ENCODE measurements at places on chromosomes 13 and 19.

- H3K27me3 ChIP-seq, result peaks cover 19% of the 10 kb centered on the region
- peaks cover 24% of the 10 kb centered on the region for H3K4me1 ChIP-seq
- no peak overlapping the region for H3K27ac ChIP-seq
- peak; percentile 26 for DNase-seq
- no peaks in the 10 kb centered on the region for H3K36me3 ChIP-seq
These were observed 4.7 kb downstream of the F7 start for GRCh38 chr13:113110048-113110851.

DNA sequence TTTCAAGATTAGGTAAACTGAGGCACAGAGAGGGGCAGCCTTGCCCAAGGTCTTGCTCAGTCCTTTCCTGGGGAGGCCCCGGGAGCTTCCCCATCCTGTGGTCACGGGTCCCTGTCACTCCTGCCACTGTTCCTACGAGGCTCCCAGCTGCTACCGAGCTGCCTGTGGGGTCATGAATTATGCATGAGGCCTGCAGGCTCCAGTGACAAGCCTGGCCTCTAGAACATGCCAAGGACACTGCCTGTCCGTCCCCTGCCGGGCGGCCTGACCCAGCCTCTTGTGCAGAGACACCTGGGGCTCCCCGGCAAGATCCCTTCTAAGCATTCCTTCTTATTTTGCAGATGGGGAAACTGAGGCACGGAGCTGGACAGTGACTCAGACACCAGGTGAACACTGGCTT lies 2.7 kb downstream of the FCHO1 start:
- DNase-seq, result peak; percentile 11
- peaks cover 43% of the 10 kb centered on the region for H3K36me3 ChIP-seq
- peaks cover 72% of the 10 kb centered on the region for H3K4me1 ChIP-seq
- H3K4me3 ChIP-seq, result no peak overlapping the region
- no peak overlapping the region for H3K27ac ChIP-seq

DNA sequence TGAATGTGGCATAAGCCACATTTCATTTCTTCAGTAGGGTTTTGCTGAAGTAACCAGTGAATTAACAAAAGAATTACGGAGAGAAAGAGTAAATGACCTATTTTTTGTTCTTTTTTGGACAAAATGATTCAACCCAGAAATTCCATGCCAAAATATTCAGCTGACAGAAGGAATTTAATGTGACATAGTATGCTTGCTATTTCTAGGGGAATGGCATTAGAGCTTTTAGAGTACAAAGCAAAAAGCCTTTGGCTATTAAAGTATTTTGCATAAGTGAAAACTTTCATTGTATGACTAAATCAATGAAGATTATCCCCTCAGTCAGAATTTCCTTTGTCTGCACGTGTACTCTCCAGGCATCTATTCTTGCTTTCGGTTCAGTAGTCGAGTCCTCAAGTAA lies 465.3 kb downstream of the COG6 start:
- no peak overlapping the region for H3K27ac ChIP-seq
- no peaks in the 10 kb centered on the region for H3K36me3 ChIP-seq
- no peak overlapping the region for H3K4me3 ChIP-seq
- peaks cover 4% of the 10 kb centered on the region for H3K4me1 ChIP-seq
- DNase-seq, result no peak

- no peak overlapping the region for H3K4me3 ChIP-seq
- no peaks in the 10 kb centered on the region for H3K4me1 ChIP-seq
- H3K36me3 ChIP-seq, result no peaks in the 10 kb centered on the region
- no peaks in the 10 kb centered on the region for H3K27me3 ChIP-seq
- no peak overlapping the region for H3K27ac ChIP-seq
These were observed 1726.0 kb downstream of the EFNB2 start for GRCh38 chr13:104809483-104809882.

DNA sequence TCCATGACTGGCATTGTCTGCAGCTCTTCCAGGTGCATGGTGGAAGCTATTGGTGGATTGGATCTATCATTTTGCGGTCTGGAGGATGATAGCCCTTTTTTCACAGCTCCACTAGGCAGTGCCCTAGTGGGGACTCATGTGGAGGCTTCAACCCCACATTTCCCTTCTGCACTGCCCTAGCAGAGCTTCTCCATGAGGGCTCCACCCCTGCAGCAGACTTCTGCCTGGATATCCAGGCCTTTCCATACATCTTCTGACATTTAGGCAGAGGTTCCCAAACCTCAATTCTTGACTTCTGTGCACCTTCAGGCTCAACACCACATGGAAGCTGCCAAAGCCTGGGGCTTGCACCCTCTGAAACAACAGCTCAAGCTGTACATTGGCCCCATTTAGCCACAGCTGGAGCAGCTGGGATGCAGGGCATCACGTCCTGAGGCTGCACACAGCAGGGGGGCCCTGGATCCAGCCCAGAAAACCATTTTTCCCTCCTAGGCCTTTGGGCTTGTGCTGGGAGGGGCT lies 800.2 kb upstream of the MIR17HG start:
- no peak for DNase-seq
- H3K36me3 ChIP-seq, result no peaks in the 10 kb centered on the region
- no peaks in the 10 kb centered on the region for H3K27me3 ChIP-seq

- H3K36me3 ChIP-seq, result no peaks in the 10 kb centered on the region
- peaks cover 78% of the 10 kb centered on the region for H3K4me1 ChIP-seq
- no peaks in the 10 kb centered on the region for H3K27me3 ChIP-seq
- H3K27ac ChIP-seq, result peak overlapping the region; percentile 98
- H3K4me3 ChIP-seq, result no peak overlapping the region
These were observed 7.4 kb upstream of the JUNB start for GRCh38 chr19:12783849-12784393.

DNA sequence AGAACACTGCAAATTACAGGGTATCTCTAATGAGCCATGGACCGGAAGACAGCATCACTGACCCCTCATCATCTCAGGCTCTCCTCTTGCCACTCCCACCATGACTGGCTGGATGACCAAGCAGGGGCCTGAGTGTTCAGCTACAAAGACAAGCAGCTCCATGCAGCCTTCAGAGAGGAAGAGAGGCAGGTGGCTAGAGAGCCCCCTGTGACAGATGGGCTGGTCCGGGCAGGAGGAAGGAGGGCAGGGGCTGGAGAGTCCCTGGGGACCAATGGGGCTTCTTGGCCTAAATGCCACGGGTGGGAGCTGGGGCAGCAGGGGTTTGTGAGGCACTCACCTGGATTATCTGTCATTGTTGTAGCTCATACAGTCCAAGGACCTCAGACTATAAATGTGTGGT lies 12.8 kb upstream of the RASA3 start:
- H3K36me3 ChIP-seq, result no peaks in the 10 kb centered on the region
- H3K27me3 ChIP-seq, result no peaks in the 10 kb centered on the region
